ENCODE measurements at places on chromosomes 12 and 14. TPM values are rescaled to one million over a fixed set of nuclear protein-coding genes. Genes with fewer than 3 reads are reported as not detected.

GRCh38 chr12:126772171-126772864 lies 1494.7 kb upstream of the TMEM132C start:
- H3K27me3 ChIP-seq, result no peaks in the 10 kb centered on the region
- H3K36me3 ChIP-seq, result no peaks in the 10 kb centered on the region
- H3K27ac ChIP-seq, result peak overlapping the region; percentile 40
- no peaks in the 10 kb centered on the region for H3K4me1 ChIP-seq
- H3K4me3 ChIP-seq, result peak overlapping the region; percentile 40

DNA sequence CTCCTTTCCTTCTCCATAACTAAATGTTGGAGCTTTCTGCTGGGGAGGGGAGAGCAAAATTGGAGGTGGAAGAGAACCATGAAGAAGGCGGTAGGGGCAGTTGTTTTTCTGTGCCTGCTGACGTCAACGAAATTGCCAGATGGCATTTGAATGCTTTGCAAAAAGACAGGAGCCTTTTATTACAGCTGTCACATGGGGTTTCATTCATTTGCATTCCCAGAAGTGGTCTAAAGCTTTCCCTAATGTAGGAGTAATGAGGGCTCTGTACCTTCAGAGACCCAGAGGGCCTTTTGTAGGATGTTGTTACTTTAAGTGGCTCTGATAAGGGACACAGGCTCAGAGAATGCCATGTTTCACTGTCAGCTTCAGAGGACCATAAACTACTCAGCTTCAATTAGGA lies 107.1 kb upstream of the SLCO1C1 start:
- H3K27ac ChIP-seq, result no peak overlapping the region
- DNase-seq, result no peak
- H3K4me3 ChIP-seq, result no peak overlapping the region
- H3K4me1 ChIP-seq, result no peaks in the 10 kb centered on the region

DNA sequence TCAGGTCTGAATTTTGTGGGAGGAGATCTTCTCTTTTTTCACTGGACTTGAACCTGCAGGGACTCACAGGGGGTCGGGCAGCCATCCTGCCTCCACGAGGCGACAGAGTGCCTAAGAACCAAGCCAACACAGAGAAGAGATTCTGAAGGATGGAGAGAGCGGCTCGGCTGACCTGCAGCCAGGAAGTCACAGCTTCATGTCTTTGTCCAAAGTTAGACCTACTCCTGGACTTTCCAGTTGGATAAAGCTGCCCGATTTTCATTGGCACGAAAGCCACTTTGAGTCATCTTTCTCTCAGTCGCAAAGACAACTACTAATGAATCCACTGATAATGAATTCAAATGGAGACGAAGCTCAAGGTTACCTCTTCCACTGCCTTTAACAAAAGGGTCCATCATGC lies 106.8 kb downstream of the FOXN3 start:
- no peaks in the 10 kb centered on the region for H3K27me3 ChIP-seq
- H3K4me3 ChIP-seq, result no peak overlapping the region
- DNase-seq, result no peak
- no peaks in the 10 kb centered on the region for H3K36me3 ChIP-seq
- no peak overlapping the region for H3K27ac ChIP-seq

- no peaks in the 10 kb centered on the region for H3K27me3 ChIP-seq
- no peaks in the 10 kb centered on the region for H3K36me3 ChIP-seq
- no peak overlapping the region for H3K4me3 ChIP-seq
- peaks cover 17% of the 10 kb centered on the region for H3K4me1 ChIP-seq
Observed at GRCh38 chr12:72261885-72262284, 10.3 kb upstream of the TRHDE start.

GRCh38 chr12:6262623-6263022 lies 47.9 kb upstream of the PLEKHG6 start:
- no peak for DNase-seq
- H3K4me3 ChIP-seq, result no peak overlapping the region
- H3K27ac ChIP-seq, result no peak overlapping the region
- H3K27me3 ChIP-seq, result no peaks in the 10 kb centered on the region

Gene FAM90A1
- total RNA-seq, result not detected

Measured in A673 (cell line).